ENCODE measurements at places on chromosomes 12 and 14.

GRCh38 chr12:93911396-93911795, 234.2 kb downstream of the CRADD start:
- no peak for DNase-seq

- DNase-seq: no peak
Measured at GRCh38 chr12:66312189-66312588, 9.9 kb downstream of the HELB start.

DNA sequence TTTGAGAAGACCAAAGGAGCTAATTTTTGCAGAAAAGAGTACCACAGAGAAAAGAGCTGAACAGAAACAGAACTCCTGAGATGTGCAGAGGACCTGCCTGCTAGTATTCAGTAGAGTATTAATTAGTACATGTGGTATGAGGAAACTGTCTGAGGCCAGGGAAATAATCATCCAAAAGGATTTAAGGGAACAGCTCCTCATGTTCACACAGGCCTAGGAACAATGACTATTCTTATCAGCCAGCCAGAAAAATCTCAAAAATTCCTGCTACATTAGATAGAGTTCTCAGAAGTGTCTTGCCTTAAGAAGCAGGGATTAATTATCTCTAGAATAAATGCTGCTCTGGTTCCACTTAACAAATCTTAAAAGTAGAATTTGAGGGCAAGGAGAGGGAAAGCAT, 36.4 kb downstream of the PKP2 start:
- DNase-seq: no peak

DNA sequence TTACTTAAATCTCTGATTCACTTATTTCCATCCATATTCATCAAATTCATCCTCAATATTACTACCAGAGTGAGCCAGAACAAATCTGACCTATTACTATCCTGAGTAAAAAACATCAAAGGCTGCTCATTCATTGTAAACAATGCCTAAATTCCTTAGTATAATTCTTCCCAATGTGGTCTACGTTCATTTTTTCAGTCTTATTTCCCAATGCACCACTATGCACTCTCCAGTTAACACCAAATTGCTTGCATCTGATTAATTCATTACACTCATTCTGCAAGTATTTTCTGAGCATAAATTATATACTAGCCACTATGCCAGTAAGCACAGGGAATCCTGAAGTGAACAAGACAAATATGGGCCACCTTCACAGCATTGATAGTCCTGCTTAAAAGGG, 110.0 kb downstream of the EPS8 start:
- DNase-seq: no peak

DNA sequence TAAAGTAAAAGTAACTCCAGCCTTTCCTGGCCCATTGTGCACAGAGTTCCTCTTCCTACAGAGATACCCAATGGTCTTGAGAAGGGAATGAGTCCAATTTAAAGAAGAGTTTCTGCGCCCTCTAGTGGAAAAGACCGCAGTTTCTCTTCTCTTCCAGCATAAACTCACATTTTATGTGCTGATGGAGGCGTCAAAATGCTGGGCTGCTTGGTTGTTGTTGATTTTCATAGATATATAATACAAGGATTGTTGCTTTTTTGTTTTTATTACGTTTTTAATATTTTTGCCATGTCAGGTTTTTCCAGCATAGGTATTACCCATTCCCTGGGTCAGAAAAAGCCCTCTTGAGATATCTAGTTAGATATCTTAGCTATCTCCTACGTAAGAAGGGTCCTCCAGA, 356.9 kb upstream of the STXBP6 start:
- DNase-seq: no peak
